ENCODE measurements at places on chromosomes 11 and 22.
A peak's percentile ranks its signal among the peaks of the same experiment; 100 is the strongest.

DNA sequence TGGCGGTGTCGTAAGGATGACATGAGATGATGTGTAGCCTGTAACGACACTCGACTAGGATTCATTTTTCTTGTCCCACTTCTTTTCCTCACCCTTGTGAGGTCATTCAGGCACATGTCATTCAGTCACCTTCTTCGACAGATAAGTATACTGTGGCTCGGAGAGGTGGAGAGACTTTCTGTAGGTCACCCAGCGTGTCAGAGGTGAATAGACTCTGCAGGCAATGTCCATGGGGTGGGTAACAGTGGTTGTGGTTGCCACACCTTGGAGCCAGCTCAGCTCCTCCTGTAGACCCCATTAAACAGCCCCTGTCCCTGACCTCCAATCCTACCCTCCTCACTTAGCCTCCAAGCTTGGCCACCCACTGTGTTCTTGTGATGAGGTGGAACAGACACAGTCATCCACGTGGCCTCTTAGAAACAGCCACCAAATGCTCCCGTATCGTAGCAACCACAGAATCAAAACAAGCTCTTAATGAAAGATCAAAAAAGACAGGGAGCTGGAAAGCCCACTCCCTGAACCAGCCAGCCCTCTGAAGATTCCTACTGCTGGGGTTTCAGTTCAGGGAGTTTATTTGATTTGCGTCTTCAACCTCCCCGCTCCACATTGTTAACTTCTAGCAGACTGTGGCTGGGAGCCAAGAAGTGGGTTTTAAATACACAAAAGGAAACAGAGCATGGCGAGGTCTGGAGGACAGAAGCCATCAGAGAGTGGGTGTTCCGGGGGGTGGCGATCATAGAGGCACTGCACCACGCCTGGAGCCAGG, 89.0 kb upstream of the GRK3 start:
- DNase-seq = no peak

- DNase-seq = no peak
Measured at GRCh38 chr11:121300313-121300971, 7.9 kb downstream of the SC5D start.

GRCh38 chr11:107859459-107860239, 1.1 kb upstream of the SLC35F2 start:
- DNase-seq = peak; percentile 45

GRCh38 chr11:1238767-1239595, 16.1 kb downstream of the MUC5B start:
- no peak for DNase-seq

DNA sequence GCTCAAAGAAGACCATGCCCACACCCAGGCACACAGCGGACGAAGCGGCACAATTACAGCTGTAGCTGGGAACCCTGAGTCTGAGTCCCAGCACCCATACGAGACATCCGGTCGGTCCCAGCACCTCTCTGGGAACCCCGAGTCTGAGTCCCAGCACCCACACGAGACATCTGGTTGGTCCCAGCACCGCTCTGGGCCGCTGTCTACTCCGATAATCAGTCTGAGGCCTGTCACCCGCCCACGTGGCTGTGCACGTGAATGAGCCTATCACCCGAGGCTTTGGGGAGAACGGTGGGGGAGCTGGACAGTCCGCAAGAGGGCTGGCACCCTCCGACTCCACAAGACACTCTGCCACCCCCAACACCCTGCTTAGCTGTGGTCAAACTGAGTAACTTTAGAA, 6.2 kb downstream of the TTLL8 start:
- no peak for DNase-seq

GRCh38 chr11:70398834-70399680, 728 bp downstream of the CTTN start:
- DNase-seq = no peak

DNA sequence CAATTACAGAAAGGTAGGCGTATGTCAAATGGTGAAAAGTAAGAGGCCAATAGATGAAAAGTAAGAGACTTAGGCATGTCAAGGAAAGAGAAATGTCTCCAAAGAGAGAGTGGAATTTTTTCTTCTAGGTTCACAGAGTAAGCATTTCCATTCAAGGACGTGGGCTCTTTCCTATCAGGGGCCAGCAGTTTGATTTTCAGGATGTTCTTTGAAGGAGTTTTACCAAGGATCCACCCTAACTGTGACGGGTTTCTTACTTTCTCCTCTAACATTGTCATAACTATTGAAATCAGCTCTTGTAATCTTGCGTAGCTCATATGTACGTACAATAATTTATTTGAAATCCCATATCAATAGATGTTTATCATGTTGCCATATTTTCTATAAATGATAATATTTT, 2112.2 kb upstream of the RAG2 start:
- no peak for DNase-seq

DNA sequence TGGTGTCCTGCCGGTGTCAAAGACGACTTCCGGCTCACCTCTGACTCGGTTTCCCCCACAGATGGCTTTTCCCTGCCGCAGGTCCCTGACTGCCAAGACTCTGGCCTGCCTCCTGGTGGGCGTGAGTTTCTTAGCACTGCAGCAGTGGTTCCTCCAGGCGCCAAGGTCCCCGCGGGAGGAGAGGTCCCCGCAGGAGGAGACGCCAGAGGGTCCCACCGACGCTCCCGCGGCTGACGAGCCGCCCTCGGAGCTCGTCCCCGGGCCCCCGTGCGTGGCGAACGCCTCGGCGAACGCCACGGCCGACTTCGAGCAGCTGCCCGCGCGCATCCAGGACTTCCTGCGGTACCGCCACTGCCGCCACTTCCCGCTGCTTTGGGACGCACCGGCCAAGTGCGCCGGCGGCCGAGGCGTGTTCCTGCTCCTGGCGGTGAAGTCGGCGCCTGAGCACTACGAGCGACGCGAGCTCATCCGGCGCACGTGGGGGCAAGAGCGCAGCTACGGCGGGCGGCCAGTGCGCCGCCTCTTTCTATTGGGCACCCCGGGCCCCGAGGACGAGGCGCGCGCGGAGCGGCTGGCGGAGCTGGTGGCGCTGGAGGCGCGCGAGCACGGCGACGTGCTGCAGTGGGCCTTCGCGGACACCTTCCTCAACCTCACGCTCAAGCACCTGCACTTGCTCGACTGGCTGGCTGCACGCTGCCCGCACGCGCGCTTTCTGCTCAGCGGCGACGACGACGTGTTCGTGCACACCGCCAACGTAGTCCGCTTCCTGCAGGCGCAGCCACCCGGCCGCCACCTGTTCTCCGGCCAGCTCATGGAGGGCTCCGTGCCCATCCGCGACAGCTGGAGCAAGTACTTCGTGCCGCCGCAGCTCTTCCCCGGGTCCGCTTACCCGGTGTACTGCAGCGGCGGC, 5.5 kb downstream of the B3GNT6 start:
- DNase-seq = peak; percentile 32
